ENCODE measurements at places on chromosomes 1 and 21.
A peak's percentile ranks its signal among the peaks of the same experiment; 100 is the strongest.

- DNase-seq, result no peak
Measured at GRCh38 chr21:29157080-29157479, 26.6 kb downstream of the MAP3K7CL start.

DNA sequence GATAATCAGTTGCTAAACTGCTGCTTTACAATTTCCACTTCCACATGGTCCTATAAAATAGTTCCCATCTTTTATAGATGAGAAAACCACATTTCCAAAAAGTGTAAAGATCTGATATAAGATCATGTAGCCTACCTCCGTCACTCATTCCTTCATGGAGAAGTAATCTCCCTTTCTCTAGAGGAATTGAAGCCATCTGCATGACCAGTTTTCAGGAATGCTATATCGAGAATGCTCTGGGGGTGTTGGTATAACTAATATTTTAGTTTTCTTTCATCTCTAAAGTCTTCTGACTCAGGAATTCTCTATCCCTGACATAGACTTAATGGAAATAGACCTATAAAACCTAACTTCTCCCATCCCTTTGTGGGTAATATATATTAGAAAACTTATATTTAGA is 173.0 kb upstream of the UBE2U start:
- DNase-seq, result no peak

DNA sequence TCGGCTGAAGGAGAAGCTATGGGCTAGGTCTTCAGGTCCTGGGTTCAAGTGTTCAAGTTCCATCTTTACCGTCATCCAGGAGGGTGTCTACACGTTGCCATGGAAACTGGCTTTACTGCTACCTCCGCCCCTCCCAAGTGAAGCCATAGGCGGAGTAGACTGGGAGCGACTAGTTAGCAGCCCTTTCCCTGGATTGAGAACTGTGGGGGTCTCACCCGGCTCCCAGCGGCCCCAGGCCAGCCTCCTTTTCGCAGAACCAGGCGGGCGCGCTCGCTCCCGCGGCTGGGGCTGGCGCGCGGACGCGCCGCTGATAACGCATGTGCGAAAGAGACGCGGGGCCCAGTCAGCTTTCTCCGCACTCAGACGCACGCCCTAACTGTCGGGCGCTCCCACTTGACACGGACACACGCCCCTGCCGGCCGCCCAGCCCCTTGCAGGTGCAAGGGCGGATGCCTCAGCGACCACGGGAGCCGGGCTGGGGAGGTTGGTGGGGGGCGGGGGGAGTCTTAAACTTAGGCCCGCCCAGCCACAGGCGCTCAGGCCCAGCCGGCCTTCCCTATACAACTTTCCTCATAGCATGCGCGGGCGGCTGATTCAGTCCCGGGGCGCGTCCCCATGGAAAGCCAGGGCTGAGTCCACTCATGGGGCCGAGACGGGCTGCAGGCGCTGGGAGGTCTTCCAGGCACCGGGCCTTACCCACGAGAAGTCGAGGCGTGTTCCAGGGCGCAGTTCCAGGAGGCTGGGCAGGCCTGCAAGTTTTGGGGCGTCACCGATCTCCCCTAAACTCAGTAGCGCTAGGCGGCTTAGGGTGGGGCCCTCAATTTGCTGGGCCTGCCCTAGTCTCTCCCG is 7.4 kb downstream of the EFNA4 start:
- peak; percentile 95 for DNase-seq

- DNase-seq, result no peak
Measured at GRCh38 chr1:113849072-113849471, 22.4 kb downstream of the PTPN22 start.

DNA sequence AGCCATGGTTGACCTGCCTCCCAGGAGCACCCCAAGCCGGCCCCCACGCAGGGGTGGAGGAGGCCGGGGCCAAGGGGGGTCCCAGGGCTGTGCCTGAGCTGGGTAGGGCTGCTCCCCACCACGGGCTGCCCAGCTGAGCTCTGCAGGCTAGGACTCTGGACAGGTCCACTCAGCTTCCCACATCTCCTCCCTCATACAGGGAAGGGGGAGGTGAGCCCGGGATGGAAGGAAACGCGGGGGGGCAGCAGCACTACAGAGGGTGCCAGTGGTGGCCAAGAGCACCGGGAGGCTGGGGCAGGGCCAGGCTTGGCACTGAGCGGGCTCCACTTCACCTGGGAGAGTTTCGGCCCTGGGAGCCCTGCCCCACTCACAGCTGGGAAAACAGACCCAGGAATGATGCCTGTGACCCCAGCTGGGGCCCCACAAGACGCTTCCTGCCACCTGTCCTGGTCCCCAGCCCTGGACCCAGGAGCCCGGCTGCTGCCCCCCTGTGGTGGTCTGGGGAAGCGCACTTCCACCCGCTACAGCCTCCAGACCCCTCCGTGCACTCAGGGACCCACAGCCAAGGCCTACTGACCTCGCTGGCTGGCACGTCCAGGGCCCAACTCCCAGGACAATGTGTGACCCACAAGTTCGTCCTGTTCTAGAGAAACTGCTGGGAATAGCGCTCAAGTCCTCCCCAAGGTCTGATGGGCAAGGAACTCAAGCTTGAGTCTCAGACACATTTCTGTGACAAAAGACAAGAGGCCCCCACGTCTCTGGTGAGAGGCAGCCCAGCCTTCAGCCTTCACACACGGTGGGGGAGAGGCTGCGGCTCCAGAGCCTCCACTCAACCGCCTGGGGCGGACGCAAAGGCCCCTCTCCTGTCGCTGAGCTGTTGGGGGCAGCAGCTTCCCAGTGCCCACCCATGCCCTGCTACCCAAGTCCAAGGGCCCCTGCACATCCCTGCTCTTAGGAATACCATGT is 3.0 kb downstream of the AURKAIP1 start:
- DNase-seq, result no peak

GRCh38 chr1:14113841-14114567 is 414.0 kb downstream of the PRDM2 start:
- peak; percentile 56 for DNase-seq

- no peak for DNase-seq
Measured at GRCh38 chr1:9657521-9658032, 6.0 kb downstream of the PIK3CD start.

DNA sequence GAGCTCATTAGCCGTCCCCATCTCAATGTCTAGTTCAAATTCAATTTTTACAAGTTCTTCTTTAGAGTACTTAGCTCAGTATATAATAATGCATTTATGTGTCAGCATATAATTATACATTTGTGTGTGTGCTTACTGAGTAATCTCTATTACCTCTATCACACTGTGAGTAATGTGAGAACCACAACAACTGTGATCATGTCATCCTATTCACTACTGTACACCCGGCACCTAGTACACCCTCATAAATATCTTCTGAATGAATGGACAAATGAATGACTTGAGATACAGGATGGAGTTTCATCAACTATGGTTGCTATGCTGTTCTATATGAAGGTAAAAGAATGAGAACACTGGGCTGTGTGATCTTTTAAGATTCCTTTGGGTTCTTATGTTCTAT is 124.0 kb downstream of the GPATCH2 start:
- no peak for DNase-seq

- no peak for DNase-seq
Measured at GRCh38 chr1:55726994-55727393, 511.8 kb upstream of the USP24 start.

GRCh38 chr1:234731569-234732085 is 121.6 kb upstream of the IRF2BP2 start:
- DNase-seq, result no peak

DNA sequence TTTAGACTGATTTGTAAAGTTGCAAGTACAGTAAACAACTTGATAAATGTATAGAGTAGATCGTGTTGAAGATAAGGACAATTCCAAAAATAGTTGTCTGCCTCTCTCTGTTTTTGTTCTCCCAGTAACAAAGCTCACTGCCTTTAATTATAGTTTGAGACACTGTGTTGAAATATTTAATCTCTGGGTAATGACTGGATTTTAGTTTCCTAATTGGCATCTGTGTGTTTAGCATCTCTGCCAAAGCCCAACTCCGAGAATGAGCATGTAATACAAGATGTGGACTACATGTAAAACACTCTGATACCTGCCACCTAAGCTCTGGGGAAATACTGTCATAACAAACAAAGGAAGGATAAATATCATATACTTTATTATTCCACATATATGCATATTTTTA is 27.7 kb upstream of the SDE2 start:
- no peak for DNase-seq

GRCh38 chr1:194366705-194367104 is 1180.3 kb upstream of the B3GALT2 start:
- no peak for DNase-seq

DNA sequence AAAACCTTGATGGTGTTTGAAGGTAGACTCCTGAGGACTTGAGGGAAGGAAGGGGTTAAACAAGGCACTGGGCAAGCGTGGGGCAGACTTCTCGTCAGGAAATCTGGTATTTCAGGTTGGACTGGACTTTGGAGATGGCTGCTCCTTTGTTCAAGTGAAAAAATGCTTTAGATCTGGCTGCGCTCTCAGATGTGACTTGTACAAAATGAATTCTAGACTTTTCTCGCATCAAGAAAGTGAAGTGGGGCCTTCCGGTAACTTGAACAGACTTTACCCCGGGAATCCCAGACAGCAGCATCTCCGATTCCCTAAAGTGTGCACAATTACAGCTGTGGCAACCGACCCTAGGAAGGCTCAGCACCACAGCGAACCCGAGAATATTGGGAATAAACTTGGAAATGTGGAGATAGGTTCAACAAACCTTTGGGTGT is 44.3 kb upstream of the ERRFI1 start:
- DNase-seq, result peak; percentile 31
